ENCODE measurements at places on chromosomes 7 and 10.

DNA sequence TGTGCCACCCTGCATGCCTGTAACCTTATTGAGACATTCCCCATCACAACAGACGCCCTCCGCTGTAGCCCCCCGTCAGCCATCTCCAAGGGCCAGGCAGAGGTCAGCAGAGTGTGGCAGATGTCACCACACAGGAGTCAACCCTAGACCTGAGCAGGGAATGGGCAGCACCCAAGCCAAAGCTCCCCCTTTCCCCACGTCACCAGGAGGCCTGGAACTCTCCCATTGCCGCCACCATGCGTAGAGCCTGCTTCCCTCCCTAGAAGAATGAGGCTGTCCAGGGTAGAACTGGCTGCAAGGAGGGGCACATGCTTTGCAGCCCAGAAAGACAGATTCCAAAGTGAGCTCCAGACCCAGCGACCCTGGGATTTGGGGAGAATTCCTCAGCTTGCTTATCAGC lies 342.9 kb downstream of the TNS3 start:
- DNase-seq, result no peak

GRCh38 chr10:8305876-8306652 lies 251.6 kb downstream of the GATA3 start:
- no peak for DNase-seq

DNA sequence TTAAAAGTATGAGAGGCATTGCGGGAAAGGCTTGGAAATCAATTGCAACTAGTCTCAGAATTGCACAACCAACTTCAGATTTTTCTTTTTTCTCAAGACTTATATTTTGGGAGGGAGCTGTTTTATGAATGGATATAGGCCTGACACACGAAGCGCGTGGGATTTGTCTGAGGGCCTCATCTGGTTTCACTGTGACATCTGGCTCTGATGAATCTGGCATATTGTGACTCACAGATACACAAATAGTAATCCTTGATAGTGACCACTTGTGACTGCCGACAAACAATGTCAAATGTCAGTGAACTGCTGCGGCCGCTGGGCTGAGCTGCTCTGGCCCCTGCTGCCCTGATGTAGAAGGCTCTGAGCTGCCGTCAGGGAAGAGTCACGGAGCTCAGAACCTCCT lies 655.1 kb downstream of the INHBA start:
- no peak for DNase-seq

DNA sequence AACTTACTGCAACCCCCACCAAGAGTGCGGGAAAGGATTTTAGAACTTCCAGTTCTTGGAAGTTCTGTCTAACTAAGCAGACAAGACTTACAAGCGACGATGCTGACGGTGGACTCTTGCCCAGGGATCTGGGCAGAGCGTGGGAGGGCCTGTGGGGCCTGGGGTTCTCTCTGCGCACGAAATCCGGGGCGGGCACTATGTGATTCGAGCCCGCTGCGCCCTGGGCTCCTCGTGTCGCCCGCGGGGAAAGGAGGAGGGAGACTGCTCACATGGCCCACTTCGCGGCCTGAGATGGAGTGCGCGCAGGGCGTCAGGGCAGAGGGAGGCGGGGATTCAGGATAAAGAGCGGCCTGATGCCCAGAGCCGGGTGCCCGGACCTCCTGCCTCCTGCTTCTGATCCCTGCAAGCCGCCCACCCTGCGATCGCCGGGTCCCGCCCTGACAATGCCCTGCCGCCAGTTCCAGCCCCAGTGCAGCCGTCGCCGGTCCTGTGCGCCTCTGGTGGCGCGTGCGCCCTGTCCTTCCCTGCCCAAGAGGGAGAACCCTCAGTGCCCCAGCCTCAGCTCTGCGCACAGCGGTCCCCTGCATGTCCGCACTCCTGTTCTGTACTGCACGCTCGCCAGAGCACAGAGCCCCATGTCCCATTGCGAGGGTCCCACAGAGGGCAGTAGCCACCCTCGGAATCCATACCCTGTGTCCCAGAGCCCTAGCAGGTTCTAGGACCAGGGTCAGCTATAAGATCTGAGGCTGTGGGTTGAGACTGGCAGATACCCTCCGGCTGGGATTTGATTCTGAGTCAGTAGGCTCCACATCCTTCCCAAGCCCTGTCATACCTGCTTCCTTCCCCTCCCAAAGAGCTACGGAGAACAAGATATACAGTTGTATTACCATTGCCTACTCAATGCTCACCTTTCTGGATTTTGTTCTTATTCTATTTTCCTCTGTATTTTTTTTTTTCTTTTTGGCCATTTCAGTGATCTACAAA lies 99.4 kb upstream of the TMEM106B start:
- DNase-seq, result no peak

- no peak for DNase-seq
These were observed 118.1 kb downstream of the RGS10 start for GRCh38 chr10:119424258-119424975.

DNA sequence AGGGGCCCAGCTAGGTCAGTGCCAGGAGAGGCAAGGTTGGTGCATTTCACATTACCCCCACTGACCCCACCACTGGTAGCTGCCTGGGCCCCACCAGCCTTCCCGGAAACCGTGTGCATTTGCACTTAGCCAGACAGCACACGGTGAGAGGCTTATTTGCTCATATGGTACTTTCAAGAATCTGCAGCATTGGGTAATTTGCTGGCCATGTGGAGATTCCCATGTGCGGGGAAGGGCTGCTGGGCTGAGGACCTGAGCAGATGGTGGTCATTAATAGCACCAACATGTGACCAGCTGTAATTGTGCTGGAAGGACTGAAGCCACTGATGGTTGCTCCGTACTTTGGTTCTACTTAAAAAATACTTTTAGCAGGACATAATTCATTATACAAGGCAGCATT lies 323.8 kb downstream of the DPP6 start:
- no peak for DNase-seq

DNA sequence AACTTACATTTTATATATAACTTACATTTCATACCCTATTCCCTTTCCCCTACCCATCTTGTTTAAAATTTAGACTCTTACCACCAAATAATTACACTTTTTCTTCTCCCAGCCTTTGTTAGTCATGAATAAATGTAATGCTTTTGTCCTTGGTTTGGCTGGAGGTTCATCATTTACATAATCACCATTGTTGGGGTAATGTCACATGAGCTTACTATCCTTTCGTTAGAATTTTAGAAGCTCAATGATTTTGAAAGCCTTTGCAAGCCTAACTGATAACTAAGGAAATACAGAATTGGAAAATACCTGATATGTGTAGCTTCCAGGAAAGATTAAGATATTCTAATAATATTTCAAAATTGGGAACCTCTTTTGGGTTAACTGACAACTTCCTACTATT lies 171.7 kb downstream of the PLXDC2 start:
- DNase-seq, result no peak

DNA sequence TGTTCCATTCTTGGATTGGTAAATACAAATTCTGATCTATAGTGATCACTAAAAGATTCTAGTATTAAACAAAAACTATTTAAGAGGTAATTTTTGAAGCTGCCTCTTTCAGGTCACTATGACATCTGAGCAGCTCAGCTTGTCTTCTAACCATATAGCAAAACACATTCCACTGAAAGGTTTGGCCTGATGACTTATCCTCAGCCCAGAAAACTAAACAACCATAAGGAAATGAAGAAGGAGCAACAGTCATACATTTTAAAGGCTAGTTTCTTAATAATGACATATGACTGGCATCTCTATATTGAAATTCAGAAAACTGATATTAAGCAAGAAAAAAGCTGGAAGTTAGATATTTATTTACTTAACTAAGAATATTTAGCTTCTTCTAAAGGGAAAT lies 24.6 kb downstream of the NT5C2 start:
- DNase-seq, result no peak

GRCh38 chr10:24223953-24224352 lies 15.0 kb downstream of the KIAA1217 start:
- no peak for DNase-seq

- DNase-seq, result no peak
These were observed 60.8 kb downstream of the ADRA2A start for GRCh38 chr10:111137587-111137986.

DNA sequence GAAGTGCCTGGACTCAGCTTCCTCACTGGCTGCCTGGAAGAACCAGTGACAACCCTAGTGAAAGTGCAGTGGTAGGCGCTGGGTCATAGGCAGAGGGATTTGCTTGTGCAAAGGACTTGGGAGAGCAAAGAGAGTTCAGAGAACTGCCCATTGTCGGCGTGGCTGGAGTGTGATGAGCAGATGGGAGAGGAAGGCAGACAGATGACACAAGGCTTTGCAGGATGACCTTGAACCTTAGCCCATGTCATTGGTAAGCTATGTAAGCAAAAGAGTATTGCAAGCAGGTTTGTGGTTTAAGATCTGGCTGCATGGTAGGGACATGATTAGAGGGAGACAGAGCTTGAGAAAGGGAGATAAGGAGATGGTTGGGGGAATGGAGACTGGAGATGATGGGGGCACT lies 35.3 kb upstream of the NOBOX start:
- no peak for DNase-seq

DNA sequence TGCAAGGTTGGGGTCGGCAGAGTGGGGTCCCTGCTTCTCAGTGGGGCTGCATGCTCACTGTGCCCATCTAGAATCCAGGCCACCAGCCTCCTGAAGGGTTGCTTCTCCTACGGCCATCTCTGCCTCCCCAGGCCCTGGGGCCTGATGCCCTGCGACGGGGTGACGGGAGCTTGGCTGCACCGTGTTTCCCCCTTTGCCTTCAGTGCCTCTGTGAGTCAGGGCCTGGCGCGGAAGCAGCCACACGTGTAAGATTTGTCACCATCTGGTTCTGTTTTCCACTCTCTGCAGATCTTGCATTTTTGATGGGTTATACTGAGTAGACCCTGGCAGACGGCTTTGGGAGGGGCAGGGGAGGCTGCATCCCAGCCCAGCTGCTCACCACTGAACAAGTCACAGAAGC lies 7.2 kb downstream of the ADAMTS14 start:
- no peak for DNase-seq
